Activated CD4-positive, alpha-beta T cell treated with anti-CD3 and anti-CD28 coated beads, Interleukin-2, amount 50 U/mL, for 1 hour (primary cell): ENCODE measurements at places on chromosomes 1 and 21.

DNA sequence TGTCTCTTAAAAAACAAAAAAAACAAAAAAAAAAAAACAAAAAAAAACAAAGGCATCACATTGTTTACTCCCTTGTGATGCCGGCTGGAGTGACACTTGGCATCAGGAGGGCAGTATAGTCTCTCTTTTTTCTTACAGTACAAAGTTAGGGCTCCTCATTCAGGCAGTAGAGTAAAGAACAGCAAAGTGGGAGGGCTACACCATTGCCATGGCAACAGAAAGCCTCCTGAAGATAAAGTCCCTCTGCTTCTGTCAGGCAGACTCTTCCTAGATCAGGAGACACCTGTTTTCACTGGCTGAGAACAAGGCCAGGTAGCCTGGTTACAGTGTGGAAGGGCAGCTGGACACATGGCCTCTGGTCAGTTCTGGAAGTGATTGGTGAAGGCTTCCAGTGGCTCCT, 41.3 kb upstream of the RAB3GAP2 start:
- DNase-seq = no peak

DNA sequence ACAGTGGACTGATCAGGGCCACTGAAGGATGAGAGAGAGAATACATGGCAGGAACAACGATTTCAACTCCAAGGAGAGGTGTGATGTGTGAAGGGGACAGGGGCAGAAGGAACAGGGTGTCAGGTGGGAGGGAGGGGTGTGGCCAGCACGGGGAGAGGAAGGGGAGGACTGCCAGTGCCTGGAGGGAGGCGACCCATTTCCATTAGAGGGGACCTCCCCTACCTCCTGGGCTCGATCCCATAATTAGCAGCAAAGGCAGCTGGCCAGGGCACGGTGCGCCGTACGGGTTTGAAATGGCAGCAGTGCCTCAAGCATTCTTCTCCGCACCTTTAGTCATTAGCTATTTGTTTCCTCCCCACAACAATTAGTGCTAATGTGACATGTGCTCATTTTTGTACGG, 22.7 kb downstream of the CRYAA start:
- no peak for DNase-seq

DNA sequence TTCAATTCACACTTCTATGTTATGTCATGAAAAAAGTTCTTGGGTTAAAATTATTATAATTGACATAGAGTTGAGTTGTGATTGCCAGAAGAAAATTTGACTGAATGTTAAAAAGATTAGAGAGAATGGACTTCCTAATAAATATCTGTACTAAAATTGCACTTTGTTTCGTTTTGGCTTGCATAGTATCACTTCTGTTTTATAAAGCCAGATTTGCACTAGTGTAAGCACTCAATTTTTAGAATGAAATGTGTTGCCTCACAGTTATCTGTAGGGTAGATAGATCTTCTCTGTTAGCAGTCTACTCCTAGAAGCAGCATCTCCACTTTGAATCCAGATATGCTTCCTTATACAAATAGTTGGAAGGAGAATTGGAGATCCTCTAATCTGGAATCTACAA, 95.2 kb upstream of the MPC2 start:
- no peak for DNase-seq

- DNase-seq = no peak
Measured at GRCh38 chr21:39599191-39599970, 13.4 kb upstream of the B3GALT5 start.

GRCh38 chr21:38831526-38832467, 26.1 kb downstream of the ETS2 start:
- DNase-seq = peak; percentile 7

GRCh38 chr1:77539519-77540142, 142.8 kb downstream of the ZZZ3 start:
- DNase-seq = no peak

DNA sequence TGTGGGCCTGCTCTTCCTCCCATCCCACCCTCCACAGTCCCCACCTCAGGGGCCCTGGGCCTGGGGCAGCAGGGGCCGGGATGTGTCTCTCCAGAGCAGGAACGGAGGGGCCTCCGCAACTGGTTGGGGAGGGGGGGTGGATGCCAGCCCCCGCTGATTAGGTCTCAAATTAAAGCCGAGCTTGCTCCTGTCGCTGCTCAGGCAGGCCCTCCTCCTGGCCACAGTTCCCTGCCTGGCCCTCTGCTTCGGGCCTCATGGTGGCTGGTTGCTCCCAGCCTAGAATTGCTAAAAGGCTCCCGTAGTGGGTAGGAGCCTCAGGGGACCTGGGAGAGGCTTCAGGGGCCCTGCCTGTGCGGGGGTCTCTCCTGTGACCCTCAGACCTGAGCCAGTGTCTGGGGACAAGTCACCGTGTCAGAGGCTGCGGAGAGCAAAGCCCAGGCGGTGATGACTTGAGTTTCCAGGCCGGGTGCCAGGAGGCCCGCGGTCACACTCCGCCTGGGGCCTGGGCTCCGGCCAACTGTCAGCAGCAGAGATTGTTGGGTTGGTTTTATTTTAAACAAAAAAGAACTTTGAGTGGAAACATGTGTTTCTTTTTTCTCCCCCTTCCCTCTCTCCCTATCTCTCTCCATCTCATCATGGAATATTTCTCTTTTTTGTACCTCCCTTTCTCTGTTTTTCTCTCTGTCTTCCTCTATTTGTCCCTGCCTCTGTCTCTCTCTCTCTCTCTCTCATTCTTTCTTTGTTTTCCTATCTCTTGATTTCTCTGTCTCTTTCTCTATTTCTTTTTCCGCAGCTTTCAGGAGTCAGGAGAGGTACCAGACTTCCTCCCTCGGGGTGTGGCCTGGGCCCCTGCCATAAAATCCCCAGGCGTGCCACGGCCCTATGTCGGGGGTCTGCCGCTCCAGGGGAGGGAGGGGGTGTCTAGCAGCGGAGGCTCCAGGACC, 20.0 kb upstream of the EPHA2 start:
- no peak for DNase-seq

DNA sequence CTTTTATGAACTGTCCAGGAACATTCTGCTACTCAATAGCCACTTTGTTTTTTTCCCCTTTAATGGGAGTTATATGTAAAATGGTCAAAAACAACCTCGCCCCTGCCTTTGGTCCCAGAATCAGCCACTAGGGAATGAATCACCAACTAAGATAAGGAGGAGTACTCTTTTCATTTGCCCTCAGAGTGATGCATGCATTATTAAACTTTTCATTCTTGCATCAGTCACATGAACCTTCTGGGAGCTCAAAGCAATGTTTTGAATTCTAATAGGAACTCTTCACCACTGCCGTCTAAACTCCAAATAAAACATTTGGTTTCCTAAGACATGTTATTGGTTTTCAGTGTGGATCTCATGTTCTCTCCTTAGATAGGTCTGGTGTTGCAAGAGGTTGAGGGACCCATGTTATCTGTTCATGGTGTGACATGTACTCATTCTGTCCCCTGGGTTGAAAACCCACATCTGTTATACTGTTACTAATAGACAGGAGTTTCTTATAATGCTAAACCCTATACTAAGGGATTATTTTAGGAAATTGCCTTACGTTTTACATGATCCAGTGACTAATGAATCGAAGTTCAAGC, 17.8 kb upstream of the HSD17B7 start:
- no peak for DNase-seq

- DNase-seq = peak; percentile 84
Measured at GRCh38 chr1:11645670-11646265, 8.5 kb downstream of the FBXO2 start.

DNA sequence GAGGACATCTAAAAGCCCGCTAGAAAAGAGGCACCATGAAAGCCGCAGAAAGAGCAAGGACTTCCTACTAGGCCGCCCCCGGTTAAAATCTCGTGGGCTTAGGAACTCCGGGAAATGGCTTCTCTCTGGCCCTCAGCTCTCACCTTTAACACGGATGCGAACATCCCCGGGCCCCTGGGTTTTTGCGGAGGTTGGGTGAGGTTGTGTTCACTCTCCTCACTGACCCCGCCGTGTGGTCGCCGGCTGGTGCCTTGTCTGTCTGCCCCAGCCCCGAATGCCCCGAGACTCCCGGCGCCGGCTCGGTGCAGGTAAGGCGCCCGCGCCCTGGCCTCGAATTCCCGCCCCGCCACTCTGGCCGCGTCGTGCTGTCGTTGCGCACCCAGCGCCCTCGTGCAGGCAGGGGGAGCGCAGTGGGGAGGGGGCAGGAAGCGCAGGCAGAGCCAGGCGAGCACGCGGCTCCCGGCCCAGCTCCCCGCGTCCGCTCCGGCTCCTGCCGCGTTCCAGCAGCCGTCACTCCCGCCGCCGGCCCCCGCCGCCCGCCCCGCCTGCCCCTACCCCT, at the start of gene SHISAL2A:
Gene SHISAL2A, plus strand, starts transcription at position 437 of the 559 bp plus-strand sequence. CDS start 326 bp downstream, outside the sequence.
- peak; percentile 64 for DNase-seq

GRCh38 chr1:42450061-42450460, 5.8 kb downstream of the ZMYND12 start:
- DNase-seq = no peak

DNA sequence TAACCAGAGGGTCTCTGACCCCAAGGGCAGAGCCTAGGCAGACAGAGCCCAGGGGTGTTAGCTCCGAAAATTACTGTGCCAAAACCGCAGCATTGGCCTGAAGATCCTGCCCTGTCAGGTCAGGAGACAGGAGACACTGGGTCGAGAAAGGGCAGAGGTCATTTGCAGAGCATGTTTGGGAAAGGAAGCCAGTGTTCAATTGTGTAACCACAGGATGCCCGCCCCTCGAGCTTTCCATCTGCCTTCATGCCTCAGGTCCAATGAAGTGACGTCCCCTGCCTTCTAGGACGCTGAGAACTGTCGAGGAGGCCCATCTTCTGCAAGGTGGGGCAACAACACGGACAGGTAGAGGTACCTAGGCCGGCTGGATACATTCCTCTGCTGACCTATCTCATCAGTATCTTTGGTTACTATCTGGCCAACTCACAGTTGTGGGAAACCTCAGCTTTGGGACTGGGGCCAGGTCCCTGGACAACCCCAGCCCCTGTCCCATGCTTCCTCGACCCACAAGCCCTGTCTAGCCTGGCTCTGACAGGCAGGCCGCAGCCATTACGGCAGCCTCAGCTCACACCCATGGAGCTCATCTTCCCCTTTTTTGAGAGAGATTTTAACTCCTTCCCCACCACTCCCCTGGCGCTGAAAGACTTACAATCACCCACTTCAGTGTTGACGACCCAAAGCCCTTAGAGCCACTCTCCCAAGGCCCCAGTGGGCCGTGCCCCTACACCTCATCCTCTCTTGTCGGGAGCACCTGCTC, 1.3 kb downstream of the ARL8A start:
- DNase-seq = no peak
